ENCODE measurements at places on chromosomes 3 and 15.

GRCh38 chr3:28349469-28350000 is 911 bp upstream of the AZI2 start:
- DNase-seq, result no peak

GRCh38 chr3:114323546-114324254 is 29.9 kb downstream of the TIGIT start:
- DNase-seq, result peak; percentile 39

GRCh38 chr15:96347181-96348111 is 16.9 kb downstream of the NR2F2 start:
- DNase-seq, result no peak

DNA sequence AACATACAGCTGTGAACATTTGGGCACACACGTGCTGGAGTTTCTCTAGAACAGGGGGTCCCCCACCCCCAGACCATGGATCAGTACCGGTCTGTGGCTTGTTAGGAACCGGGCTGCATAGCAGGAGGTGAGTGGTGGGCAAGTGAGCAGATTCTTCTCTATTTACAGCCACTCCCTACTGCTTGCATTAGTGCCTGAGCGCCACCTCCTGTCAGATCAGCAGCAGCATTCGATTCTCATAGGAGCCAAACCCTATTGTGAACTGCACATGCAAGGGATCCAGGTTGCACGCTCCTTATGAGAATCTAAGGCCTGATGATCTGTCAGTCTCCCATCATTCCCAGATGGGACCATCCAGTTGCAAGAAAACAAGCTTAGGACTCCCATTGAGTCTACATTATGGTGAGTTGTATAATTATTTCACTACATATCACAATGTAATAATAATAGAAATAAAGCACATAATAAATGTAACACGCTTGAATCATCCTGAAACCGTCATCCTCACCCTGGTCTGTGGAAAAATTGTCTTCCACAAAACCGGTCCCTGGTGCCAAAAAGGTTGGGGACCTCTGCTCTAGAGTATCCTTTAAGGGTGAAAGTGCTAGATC is 25.8 kb downstream of the CHRM5 start:
- no peak for DNase-seq

DNA sequence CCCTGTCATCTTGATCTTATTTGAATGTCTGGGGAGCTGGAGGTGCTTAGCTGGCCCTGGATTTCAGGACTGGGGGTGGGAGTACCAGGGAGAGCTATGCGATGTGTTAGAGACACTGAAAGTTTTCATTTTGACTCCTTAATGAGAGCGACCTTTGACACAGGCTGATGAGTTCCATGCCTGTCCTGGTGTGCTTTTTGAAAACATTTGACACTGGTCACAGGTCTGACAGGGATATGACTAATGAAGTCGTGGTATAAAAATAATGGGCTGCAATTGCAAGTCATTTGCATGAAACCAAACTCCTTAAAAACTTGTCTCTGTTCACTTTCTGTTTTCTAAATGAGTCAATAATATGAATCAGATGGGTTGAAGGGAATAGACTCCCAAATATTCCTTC is 81.9 kb downstream of the MECOM start:
- DNase-seq, result no peak

- DNase-seq, result no peak
Observed at GRCh38 chr15:96102631-96103030, 227.9 kb upstream of the NR2F2 start.

DNA sequence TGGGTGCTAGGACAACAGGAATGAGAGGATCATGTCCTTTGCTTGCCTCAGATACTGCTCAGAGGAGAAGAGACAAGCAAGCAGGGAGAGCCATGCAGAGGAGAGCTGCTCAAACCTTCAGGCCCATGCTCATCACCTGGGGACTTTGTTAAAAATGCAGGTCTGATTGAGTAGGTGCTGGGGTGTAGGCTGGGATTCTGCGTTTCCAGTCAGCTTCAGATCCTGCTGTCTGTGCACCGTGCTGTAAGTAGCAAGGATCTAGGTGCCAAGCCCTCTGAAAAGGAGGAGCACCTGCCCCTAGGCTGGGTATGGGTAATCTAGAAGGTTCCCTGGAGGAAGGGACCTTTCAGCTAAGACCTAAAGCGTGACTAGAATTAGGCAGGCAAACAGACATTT is 7.3 kb downstream of the FLNB start:
- no peak for DNase-seq

- DNase-seq, result no peak
Observed at GRCh38 chr15:91925794-91926193, 72.3 kb downstream of the SLCO3A1 start.

DNA sequence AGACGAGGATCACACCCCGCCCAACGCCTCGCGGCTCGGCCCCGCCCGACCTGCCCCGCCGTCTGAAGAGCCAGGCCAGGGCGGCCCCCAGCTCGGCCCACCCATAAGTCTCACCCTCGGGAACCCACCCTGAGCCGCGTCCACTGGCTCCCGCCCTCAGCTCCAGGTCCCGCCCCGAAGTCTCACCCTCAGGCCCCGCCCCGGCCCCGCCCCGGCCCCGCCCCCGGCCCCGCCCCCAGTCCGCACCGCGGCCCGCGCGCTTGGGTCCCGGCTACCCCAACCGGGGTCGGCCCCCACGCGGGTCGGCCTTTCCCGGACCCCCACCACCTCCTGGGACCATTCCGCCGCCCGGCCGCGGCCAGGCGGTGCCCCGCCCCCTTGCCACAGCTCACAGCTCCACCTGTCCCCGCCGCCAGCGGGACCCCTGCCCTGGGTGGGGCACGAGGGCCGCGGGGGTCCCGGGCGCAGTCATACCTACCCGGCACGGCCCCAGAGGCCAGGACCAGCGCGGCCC is 489 bp downstream of the CSPG5 start:
- peak; percentile 57 for DNase-seq

DNA sequence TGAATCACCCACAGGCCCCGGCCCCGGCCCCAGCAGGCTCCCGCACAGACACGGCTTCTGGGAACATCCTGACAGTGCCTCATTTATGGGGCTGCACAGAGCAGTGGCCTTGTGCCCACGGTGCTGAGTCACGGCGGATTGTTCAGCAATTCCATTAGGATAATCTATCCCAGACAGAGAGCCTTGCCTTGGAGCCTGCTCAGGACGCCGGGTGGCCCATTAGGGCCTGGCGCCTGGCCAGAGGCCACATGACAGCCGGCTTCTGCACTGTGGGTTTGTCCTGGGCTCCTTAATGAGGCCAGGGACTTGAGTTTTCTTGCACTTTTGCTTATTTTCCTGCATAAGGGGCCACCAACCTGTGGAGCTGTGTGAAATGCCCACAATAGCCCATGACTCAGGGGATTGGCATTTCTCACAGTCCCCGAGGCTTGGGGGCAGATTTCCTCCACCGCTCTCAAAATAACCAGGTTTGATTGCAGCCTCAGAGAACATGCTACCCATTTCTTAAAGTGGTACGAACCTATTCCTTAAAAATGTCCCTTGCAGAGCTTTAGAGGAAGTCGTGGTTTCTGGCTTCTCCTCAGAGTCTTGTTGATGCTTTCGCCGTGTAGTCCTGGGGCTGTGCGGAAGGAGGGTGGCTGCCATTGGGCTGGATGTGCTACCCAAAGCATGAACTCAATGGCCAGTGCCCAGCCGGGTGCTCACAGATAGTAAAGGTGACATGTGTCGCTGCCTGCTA is 19.0 kb downstream of the SYNM start:
- no peak for DNase-seq

GRCh38 chr3:158658889-158659288 is 13.6 kb downstream of the LXN start:
- no peak for DNase-seq

- peak; percentile 24 for DNase-seq
Observed at GRCh38 chr3:129890125-129890524, 3.4 kb downstream of the TMCC1 start.

DNA sequence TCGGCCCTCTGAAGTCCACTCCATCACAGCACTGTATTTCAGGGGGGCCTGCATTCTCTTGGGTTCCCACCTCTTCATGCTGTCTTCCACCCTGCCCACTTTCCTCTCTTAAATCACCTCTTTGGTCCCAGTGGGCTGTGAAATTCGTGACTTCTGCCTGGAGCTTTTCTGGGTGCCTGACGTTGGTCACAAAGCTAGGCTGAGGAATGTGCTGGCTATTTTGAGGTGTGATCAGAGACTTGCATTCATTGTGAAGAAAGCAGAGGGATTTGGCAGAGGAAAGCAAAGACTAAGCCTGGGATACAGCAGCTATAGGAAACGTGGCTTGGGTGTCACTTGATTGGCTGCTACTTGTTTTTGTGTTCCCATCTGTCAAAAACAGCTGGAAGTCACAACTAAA is 202.5 kb downstream of the SATB1 start:
- DNase-seq, result no peak

DNA sequence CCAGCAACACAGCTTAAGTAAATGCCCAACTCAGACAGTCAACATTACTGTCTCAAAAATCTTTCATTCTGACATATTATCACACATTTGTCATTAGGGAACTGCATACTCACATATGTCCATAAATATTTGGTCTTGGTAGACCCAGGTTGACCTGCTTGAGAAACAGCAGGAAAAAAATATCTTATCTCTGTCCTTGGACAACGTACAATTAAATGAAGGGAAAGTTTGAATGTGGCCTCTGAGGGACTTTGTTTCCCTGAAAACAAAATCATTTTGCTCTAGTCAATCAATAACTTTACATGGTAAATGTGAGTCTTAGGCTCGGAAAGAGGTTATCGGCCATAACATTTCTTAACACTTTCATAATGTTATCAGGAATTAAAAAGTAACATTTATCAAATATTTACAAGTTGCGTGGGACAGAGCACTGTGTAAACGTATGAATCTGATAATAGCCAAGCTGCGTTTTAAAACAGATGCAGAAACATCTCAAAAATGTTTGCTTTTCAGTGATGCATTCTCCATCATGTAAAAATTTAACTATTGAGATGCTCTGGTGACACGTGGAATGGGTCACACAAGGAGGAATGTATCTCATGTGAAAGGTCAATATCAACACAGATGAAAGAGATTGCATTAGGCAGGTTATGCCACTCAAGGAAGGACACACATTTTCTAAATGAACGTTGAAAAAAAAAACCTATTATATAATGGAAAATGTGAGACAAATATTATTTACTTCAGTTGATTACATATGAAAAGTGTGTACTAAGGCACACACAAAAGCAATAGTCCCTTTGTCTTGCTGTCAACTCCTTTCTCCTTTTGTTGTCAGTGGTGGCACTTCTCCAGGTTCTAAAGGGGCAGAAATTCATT is 304.4 kb downstream of the WDR72 start:
- DNase-seq, result no peak

- no peak for DNase-seq
Observed at GRCh38 chr3:122004991-122005565, 17.0 kb downstream of the ILDR1 start.

DNA sequence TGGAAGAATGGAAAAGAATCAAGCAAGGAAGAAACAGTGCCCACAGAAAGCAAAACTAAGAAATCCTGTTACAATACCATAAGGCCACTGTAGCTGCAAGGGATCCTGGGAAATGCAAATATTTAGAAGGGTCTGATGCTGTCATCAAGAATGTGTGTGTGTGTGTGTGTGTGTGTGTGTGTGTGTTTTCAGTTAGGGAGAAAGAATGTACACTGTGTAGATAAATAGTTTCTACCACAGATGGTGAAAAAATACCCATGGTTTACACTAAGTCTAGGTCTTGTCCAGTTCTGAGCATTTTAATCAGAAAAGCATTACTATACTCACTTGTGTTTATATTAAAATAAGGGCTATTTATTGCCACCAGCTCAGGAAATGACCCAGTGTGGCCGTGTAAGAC is 355.0 kb downstream of the RBMS3 start:
- no peak for DNase-seq

GRCh38 chr3:67192466-67192865 is 194.4 kb downstream of the KBTBD8 start:
- DNase-seq, result no peak

GRCh38 chr3:167777356-167777755 is 41.8 kb downstream of the SERPINI1 start:
- DNase-seq, result no peak

GRCh38 chr3:72482589-72483321 is 365.5 kb downstream of the SHQ1 start:
- DNase-seq, result peak; percentile 67

DNA sequence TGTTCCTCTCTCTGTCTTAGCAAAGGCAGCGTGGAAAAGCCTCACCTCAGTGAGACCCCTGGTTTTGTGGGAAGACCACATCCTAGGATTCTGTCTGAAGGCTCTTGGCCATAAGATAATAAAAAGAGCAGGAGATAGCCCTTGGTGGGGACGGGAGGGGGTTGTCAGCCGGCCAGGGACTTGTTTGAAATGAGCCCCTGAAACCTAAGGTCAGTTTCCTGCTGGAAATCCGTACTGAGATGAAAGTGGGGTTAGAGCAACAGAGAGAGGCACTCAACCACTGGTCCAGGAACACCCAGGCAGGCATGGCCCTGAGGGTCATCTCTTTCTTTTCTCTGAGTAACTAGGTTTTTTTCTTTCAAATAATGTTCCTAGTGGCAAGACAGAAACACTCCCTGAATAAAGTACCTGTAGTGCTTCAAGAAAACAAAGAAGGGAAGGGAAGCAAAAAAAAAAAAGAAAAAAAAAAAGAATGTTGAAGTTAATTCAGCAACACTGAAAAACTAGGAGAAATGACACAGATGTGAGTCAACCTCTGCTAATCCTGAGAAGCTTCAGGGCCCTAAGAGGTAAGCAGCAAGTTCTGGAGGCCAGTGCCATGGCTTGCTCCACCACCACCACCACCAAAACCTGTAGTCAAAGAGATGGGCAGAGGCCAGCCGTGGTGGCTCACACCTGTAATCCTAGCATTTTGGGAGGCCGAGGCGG is 3.2 kb downstream of the ITGB5 start:
- no peak for DNase-seq

- no peak for DNase-seq
Observed at GRCh38 chr3:150256318-150256717, 151.8 kb upstream of the TSC22D2 start.

DNA sequence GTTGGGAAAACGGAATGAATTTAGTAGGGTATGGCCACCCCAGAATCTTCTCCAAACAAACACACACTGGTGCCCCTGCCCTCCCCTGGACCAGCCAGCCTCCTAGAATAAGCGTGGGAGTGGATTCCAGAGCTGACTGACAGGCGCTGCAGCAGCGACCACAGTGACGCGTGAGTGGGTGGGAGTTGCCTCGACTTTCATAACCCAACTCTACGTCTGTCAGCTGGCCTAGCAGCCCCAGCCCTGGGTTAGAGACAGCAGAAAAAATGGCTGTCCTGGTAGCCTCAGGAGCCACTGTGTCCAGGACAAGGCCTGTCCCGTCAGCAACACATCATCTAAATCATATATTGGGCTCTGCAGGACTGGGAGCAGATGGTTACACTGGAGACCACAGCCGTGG is 10.0 kb downstream of the PLA2G4B start:
- DNase-seq, result no peak

- no peak for DNase-seq
Observed at GRCh38 chr3:101027286-101027685, 34.1 kb upstream of the ABI3BP start.

- no peak for DNase-seq
Observed at GRCh38 chr3:52535411-52536111, 844 bp upstream of the UQCC5 start.

GRCh38 chr3:197907196-197907595 is 42.8 kb upstream of the RPL35A start:
- DNase-seq, result no peak

GRCh38 chr3:49839193-49839809 is 17.1 kb downstream of the TRAIP start:
- DNase-seq, result peak; percentile 87

Measured in CD4-positive, alpha-beta T cell treated with Interleukin-17A for 1 hour (primary cell).